NCI-H146 (cell line): ENCODE measurements at places on chromosomes 4 and X.
A peak's percentile ranks its signal among the peaks of the same experiment; 100 is the strongest.

GRCh38 chr4:6715704-6716017 lies 313 bp upstream of the BLOC1S4 start:
- no peak for DNase-seq

- no peak for DNase-seq
These were observed 89.3 kb upstream of the STX18 start for GRCh38 chr4:4631150-4631549.

DNA sequence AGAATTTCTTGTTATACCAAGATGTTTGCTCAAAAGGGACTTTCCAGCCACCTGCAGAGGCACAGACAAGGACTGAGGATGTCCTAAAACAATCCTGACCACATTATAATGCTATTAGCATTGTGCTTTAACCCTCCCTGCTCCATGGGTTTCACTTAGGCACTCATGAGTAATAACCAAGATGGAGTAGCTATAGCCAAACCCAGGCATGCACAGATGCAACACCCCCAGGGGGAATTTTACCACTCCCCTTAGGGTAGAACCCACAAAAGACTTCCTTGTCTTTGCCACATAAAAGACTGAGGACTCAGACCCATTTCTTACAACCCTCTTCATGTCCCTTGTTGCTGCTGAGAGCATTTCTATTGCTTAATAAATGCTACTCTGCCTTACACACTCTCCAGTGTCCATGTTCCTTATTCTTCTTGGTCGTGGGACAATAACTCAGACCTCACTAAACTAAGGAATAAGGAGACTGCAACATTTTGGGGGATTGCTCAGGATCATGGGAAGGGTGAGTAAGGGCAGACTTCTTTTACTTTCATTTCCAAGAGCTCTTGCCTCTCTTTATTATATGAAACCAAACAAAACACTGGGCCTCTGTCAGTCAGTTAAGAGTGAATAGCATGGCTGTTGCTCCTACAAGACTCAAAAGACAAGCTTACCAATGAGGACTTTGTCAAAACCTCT lies 103.5 kb downstream of the TECRL start:
- DNase-seq = no peak

DNA sequence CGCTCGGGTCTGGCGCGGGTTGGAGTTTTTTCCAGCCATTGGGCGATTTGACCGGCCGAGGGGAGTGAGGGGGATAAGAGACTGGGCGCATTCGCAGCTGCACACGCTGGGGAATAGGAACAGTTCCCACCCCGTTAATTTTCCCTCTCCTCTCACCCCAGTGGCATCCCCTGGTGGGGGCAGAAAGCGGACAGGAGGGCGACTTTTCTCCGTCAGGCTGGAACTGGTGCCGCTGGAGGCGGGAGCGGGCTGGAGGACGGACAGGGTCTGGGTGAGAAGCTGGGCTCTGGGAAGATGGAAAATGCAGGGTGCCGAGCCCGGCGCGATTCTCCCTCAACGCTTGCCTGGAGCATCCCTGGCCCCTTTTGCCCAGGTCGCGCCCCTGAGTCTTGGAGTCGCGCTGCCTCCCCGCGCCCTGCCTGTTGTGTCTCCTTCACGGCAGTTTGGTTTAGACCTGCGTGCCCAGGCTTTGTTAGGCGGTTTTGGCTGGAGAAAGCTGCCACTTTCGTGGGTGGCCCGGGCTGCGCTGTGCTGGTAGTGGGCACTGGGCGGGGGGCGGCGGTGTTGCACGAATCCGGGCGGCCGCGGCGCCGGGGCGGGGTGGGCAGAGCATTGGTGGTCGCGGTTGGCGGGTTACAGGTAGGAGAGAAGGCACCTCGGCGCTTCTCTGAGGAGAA lies 2.0 kb downstream of the ADGRL3 start:
- DNase-seq = peak; percentile 82

- DNase-seq = no peak
These were observed 493.8 kb upstream of the ZFP42 start for GRCh38 chr4:187501731-187502130.

GRCh38 chr4:24933684-24934275 lies 20.9 kb upstream of the CCDC149 start:
- no peak for DNase-seq

DNA sequence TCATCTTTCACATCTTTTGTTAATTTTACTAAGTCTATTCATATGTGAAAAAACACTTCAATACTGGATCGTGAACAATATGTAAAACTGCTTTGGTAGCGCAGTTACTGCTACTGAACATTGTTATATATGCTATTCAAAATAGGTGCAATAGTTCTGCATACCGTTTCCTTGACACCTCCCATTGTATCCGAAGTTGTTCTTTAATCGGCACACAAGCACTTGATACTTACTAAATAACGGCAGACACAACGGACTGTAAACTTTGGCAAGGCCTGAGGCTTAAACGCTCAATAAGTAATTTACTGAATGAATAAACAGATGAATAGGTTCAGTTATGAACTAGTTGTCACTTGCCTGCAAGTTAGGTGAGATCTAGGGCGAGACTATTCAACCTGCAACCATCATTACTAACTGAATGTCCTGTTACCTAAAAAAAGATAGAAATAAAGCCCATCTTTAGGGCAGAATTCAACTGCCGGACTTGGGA lies 620 bp downstream of the ANAPC10 start:
- DNase-seq = no peak

DNA sequence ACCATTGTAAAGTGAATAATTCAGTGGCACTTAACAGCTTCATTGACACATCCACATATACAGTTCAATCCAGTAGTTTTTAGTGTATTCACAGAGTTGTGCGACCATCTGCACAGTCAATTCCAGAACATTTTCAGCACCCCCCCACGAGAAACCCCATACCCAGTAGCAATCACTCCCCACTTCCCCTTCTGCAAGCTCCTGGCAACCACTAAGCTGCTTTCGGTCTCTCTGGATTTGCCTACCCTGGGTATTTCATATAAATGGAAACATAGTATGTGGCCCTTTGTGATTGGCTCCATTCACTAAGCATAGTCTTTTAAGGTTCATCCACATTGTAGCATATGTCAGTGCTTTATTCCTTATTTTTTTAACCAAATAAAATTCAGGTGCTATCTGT lies 10.0 kb downstream of the MSL3 start:
- no peak for DNase-seq

GRCh38 chrX:96906741-96907140 lies 23.0 kb downstream of the RPA4 start:
- no peak for DNase-seq

DNA sequence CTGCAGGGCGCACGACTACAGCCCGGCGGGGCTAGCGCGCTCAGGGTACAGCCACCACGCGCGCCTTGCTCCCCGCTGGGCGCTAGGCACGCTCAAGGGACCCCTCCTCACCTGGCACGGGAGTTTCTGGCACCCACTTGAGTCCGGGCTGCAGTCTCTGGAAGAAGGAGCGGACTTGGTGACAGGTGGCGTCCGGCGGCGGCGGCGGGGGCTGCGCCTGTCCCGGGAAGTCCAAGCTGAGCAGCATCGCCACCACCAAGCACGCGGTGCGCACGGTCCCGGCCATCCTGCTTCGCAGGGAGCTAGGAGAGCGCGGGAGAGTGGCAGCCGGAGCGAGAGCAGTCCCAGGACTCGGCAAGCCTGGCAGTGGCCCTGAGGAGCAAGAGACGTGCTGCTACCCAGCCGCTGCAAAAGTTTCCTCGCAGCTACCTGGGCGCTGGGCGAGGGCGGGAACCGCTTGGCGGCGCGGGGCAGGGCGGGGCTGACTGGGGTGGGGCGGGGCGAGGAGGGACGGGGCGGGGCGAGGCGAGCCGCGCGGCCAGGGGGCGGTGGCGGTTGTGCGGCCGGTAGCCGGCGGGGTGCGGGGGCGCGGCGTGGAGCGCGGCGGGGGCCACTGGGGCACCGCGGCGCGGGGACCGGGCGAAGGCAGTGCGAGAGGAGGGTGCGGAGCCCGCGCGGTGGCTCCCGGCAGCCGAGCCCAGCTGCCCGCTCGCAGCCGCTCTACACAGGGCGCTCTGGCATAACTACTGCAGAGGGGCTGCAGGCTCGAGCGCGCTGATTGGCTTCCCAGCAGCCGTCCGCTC lies at the start of gene GPC3:
TSS of gene GPC3 (minus strand) at position 431 of the 803 bp plus-strand sequence.
- no peak for DNase-seq

DNA sequence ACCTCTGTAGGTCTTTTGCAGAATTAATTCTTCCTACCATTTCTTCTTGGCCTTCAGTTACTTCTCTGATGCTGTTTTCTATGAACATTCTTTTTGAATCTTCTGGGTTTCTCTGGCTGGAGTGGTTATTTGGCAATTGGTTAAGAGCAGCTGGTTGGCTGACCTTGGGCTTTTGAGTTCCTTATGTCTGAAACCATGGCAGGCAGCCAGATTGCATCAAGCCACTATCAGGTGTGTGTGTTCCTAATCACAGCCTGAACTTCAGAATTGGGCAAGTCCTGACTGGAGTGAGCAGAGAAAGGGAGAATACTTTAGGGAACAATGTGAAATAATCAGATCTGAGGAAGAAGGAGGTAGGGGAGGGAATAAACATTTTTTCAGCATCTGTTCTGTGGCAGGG lies 90.2 kb downstream of the ARHGAP10 start:
- no peak for DNase-seq

DNA sequence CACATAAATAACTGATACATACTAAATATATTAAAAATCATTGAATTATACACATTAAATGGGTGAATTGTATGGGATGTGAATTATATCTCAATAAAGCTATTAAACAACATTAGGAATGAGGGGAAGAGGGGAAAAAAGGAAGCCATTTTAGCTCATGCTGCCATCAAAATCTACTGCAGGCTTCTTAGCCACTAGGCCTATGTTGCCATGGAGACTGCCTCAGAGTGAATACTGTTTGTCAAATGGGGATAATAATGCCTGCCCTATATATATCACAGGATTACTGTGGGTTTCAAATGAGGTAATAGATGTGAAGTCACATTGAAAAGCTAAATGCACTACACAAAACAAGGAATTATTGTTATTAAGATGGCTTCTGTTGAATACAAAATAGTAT lies 21.2 kb downstream of the TMEM255A start:
- DNase-seq = no peak

GRCh38 chrX:100863326-100863864 lies 10.8 kb downstream of the NOX1 start:
- peak; percentile 5 for DNase-seq

GRCh38 chr4:1412376-1413203 lies 6.3 kb upstream of the NKX1-1 start:
- DNase-seq = no peak
